Fibroblast of skin of back (primary cell): ENCODE measurements at places on chromosomes 5 and 9.
A peak's percentile ranks its signal among the peaks of the same experiment; 100 is the strongest.

GRCh38 chr5:178632285-178632684, 5.4 kb upstream of the CLK4 start:
- DNase-seq, result no peak

- peak; percentile 79 for DNase-seq
Observed at GRCh38 chr9:127130661-127131538, 8.5 kb upstream of the ANGPTL2 start.

DNA sequence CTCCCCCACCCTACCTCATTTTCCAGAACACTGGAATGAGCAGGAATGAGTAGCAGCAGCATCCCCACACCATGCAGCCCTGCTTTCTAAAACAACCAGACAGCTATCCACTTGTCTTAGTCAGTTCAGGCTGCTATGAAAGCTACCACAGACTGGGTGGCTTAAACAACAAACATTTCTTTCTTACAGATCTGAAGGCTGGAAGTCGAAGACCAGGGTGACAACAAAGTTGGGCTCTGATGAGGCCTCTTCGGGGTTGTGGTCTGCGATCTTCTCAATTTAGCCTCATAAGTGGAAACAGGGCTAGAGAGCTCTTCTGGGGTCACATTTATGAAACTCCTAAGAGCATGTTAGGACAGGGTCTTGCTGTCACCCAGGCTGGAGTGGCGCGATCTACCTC, 38.9 kb downstream of the LPAR1 start:
- DNase-seq, result no peak

GRCh38 chr5:115510145-115510645, 34.4 kb downstream of the FEM1C start:
- no peak for DNase-seq

- DNase-seq, result peak; percentile 84
Observed at GRCh38 chr9:132008184-132008803, 71.4 kb downstream of the MED27 start.

DNA sequence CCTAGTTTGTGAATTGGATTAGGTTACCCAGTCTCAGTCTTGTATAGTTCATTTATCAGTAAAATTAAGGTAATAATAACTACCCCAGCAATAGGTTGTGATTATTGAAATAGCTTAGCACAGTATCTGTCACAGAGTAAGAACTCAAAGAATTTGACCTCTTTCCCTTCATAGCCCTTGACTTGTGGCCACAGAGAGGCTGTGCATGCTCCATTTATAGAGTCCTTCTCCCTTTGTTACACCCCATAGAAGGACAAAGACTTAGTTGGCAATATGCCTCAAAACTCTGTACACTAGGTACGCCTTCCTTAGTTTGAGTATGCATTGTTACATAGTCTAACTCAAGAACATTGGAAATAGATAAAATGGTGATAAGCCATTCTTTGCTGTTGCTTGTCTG, 257.2 kb downstream of the KCTD16 start:
- DNase-seq, result no peak

- no peak for DNase-seq
Observed at GRCh38 chr5:4699592-4699991, 440.5 kb upstream of the ADAMTS16 start.

GRCh38 chr5:55222092-55222984, 4.8 kb downstream of the MCIDAS start:
- DNase-seq, result no peak

GRCh38 chr5:39980056-39980455, 555.3 kb upstream of the DAB2 start:
- DNase-seq, result no peak

GRCh38 chr5:95448789-95449188, 57.6 kb downstream of the FAM81B start:
- no peak for DNase-seq

- DNase-seq, result no peak
Observed at GRCh38 chr9:118652912-118653311, 716.3 kb downstream of the BRINP1 start.

- no peak for DNase-seq
Observed at GRCh38 chr5:109719978-109720377, 30.3 kb downstream of the MAN2A1 start.

GRCh38 chr5:124741711-124742496, 4.5 kb downstream of the ZNF608 start:
- peak; percentile 80 for DNase-seq

DNA sequence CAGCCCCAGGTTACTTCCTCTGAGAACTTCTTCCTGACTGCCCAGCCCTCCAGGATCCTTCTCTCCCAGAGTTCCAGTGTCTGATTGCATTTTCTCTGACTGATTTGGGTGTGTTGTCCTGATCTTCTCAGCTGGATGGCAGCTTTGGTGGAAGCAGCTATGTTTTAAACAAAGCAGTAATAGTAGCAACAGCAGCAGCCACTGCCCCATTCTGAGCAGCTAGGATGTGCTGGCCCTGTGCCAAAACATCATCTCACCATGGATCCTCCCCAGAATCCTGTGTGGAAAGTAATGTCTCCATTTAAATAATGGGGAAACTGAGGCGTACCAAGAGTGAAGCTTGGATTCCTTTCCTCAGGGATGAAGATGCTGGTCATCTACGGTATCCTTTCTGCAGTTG, 46.4 kb upstream of the PSD2 start:
- DNase-seq, result peak; percentile 31

DNA sequence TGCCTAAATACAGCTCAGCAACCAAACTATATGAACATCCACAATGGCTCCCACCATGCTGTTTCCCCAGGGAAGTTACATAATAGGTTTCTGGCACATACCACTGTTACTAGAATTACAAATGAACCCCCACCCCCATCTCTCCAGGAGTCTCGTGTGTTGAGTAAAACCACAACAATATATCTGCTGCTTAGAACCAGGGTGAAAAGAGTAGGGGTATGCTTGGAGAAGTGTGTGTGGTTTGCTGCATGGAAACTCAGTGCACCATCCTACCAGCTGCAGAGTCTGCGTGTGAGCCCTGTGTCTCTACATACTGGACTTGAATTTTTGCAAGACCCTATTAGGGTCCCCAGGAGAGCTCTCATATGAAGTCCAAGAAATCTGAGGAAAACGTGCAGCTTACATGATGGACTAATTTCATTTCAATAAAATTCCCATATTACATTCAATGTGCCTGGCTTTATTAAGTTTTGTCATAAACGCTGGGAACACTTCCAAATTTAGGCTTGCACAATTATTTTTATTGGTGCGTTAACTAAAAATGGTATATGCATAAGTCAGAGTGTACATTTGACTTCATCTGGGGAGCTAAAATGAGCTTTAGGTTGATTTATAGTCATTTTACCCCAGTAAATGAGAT, 104.5 kb upstream of the NFIB start:
- DNase-seq, result no peak

- no peak for DNase-seq
Observed at GRCh38 chr9:130254747-130255630, 10.6 kb upstream of the HMCN2 start.

GRCh38 chr9:135139366-135139959, 52.0 kb downstream of the OLFM1 start:
- DNase-seq, result no peak
